ENCODE measurements at places on chromosomes 2 and 18. TPM values are rescaled to one million over a fixed set of nuclear protein-coding genes. Genes with fewer than 3 reads are reported as not detected.

DPP10 gene
- total RNA-seq: 22.3 TPM

GMPPA gene
- total RNA-seq: 25.4 TPM

NCKAP5 gene
- total RNA-seq: 58.8 TPM

ZNF892 gene
- total RNA-seq: 27.9 TPM

SLC30A3 gene
- 0.27 TPM for total RNA-seq

PLGLB1 gene
- 16.7 TPM for total RNA-seq

GNAL gene
- total RNA-seq: 17.5 TPM
